Activated naive CD4-positive, alpha-beta T cell treated with anti-CD3 and anti-CD28 coated beads, Interleukin-2, amount 50 U/mL, for 16 hours (primary cell): ENCODE measurements at places on chromosomes 16 and 17.

- DNase-seq, result no peak
These were observed 4.1 kb downstream of the BICDL2 start for GRCh38 chr16:3032624-3033023.

DNA sequence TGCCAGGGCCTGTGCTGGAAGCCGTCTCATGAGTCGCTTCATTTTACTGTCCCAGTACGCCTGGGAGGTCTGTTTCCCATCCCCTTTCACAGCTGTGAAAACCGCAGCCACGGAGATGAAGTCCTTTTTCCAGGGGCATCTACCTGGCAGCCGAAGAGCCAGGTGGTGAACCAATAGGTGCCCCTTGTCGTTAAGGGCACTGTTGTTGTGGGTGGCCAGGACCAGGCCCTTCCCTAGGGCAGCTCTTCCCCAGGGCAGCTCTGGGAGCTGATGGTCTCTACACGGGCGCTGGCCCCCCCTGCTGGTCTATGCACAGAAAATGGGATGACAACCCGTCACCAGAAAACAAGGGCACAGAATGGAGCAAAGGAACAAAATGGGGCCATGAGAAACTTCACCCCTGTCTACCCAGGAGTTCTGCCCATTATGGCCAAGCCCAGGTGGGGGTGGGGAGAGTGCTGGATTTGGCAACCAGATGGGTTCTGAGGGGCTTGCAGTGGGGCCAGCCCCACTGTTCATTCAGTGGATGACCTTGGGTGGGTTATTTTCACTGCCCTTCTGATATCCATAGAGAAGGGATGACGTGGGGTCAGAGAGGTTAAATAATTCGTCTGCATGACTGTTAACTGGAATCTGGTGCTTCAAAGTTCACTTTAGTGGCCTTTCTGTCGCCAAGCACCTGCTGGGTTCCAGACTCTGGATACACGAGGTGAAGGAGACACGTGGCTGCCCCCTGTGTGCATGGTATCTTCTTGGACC lies 11.5 kb downstream of the RMI2 start:
- peak; percentile 54 for DNase-seq

DNA sequence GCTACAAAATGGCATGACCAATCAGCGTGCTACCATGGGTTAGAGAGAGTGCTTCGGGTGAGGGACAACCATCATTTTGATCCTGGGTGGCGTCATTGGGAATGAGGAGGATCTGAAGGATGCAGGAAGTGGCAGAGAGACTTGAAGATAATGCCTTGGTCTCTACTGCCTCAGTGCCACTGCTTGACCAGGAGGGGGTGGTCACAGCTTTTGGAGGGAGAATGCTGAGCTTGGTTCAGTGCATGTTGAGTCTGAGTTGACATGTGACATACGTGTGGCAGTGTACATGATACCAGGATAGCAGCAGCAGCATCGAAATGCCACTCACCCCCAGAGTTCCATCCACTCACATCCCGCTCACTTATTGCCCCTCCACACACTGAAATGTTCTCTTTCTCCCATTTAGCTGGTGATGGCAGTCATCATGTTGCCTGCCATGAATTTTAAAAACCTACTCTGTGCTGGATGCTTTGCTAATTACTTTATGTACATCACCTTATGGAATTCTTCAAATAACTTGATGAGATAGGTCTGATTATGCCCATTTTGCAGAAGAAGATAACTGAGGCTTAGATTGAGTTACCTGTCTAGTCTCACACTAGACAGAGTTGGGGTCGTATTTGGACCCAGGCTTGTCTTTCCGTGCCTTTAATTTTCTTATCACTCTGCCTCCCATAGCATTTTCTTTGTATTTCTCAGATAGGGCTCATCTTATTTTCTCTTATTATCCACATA lies 36.7 kb downstream of the ARSG start:
- DNase-seq, result no peak

DNA sequence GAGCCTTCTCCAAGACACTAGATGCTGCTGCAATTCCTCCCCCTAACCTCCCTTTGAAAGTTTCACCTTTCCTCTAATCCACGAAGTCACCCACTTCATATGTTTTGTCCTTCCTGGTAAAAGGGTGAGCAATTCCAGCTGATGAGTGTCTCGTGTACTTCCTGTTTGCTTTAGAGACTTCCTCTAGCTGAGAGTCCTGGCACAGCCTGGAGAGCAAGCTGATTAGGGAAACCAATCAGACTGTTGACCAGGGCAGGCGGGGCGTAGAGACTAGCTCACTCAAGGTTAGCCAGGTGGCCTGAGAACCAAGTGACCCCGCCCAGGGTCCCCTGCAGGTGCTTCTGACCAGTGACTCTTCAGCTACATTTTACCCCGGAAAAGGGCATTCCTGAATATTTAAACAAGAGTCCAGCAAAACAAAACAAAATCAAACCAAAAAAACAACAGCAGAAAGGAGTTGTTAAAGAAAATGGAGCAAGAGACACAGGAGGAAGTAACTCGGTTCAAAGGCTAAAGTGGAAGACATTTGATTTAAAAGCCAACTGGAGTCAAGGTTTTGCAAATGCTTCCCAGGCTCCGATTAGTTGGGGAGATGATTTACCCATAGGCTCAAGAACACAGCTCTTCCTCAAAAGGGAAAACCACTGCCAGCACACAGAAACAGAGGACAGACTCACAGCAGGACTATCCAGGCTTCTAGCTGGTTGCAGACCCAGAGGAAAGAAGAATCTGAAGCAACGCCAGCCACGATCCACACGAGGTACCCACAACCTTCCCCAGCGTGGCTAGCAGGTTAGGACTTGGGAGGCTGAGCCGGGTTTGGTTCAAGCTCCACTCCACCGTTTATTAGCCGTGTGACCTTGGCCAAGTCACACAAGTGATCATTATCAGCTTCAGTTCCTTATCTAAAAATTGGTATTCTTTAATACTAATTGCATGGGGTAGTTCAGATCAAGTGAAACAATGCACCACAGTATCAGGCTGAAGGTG lies 13.4 kb downstream of the HSPB9 start:
- no peak for DNase-seq

DNA sequence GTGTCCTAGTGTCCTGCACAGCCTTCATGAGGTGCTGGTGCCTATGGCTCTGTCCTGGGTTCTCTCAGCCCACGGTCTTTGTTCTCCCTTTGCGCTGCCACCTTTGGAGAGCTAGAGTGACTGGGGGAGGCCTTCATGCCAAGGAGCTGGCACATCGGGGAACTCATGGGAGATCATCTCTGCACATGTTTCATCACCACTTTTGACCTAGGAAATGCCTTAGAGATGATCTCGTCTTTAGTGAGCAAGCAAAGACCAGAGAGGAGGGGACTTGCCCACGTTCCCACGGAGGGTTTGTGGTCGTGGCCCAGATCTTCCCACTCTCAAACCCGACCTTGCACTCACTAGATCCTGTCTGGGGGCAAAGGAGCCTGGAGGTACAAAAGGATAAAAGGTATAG lies 23.5 kb downstream of the TBX4 start:
- no peak for DNase-seq

- no peak for DNase-seq
These were observed 63.1 kb downstream of the CACNG3 start for GRCh38 chr16:24319126-24319814.

GRCh38 chr17:57881143-57881542 lies 31.3 kb upstream of the MRPS23 start:
- DNase-seq, result no peak

GRCh38 chr16:24999088-24999670 lies 16.0 kb downstream of the ARHGAP17 start:
- no peak for DNase-seq

DNA sequence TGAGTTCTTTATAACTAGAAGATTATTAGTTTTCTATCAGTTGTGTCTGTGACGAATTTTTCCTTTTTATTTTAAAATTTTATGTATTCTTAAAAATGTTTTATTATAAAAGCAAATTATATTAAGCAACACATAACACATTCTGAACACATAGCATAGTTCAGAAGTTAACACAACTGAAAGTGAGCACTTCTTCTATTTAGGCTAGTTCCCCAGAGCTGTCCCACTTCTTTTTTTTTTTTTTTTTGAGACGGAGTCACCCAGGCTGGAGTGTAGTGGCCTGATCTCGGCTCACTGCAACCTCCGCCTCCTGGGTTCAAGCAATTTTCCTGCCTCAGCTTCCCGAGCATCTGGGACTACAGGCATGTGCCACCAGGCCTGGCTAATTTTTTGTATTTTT lies 37.7 kb upstream of the ALDH3A2 start:
- DNase-seq, result no peak

- DNase-seq, result no peak
These were observed 1.3 kb downstream of the SMPD3 start for GRCh38 chr16:68446681-68447652.

DNA sequence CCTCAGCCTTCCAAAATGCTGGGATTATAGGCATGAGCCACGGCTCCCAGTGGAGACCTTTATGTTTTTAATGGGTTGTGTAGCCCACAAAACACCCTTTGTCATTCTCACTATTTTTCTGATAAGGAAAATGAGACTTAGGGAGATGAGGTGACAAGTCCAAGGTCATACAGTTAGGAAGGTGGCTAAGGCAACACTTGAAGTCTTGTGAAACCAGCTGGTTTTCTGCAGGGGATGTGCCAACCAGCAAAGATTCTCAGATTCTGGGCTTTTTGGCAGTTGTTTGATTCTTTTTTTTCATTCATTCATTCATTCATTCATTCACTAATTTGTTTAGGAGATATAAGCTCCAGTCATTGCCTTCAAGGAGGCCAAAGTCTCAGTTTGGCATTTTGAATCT lies 10.0 kb upstream of the PHOSPHO1 start:
- DNase-seq, result no peak

DNA sequence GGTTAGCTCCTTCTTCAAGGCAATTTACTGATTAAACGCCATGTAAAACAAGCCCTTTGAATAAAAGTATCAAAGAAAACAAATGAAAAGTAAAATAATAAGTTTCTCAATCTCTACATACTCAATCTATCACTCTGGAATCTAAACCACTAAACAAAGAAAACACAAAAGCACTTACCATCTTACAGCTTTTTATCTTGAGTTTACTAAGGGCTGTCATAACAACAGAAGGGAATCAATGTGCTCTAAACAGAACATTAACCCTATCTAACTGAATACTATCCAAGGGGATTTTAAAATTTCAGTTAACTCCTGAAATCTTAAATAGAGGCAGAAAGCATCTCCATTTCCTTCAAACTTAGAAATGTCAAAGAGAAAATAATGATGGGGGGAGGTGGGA lies 3.4 kb downstream of the SKA2 start:
- DNase-seq, result no peak

- DNase-seq, result no peak
These were observed 810 bp downstream of the CYGB start for GRCh38 chr17:76536511-76537287.

- no peak for DNase-seq
These were observed 2.8 kb downstream of the TSR3 start for GRCh38 chr16:1348926-1349325.

DNA sequence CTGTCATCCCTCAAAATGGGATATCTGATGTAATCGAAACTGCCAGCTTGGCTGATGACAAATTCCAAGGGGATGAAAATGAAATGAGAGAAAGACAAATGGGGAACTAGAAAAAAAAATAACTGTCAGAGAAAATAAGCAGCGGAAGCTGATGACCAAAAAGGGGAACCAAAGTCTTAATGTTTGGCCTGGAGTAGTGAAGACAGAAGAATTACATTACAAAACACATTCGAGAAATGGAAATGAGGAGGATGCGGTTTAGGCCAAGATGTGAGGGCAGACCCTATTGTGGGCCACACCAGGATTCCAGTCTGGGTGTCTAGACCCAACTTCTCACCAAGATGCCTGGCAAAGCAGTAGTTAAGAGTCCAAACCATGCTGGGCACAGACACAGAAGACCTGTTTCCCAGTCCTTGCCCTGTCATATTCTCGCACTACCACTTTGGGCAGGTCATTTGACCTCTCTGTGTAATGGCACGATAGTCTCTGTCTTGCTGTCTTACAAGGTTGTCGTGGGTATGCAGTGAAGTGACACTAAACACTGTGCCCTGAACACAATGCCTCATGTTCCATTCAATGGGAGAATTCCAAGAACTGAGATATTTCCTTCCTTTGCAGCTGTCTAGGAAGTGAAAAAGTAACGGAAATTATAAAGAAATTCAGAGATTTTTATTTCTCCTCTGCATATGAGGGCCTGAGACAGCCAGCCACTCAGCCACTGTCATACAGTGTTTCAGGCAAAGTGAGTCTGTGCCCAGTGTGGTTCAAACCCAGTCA lies 12.3 kb upstream of the CCL2 start:
- DNase-seq, result no peak

DNA sequence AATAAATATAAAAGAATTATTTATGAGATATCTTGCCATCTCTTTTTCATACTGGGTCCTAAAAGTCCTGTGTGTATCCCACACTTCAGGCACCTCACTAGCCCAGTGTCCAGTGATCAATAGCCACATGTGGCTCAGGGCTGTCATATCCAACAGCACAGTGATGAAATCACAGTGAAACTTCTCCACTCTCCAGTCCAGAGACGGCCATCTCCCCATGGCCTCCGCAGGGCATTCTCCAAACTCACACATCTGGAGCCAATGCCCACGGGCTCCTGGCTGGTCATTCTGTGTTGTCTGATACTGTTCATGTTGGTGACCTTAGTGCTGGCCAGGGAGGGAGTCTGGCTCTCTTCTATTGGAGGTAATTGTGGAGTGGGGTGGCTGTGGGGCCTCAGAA lies 125.2 kb upstream of the SDK2 start:
- no peak for DNase-seq

GRCh38 chr16:261031-261691 lies 14.6 kb downstream of the RGS11 start:
- DNase-seq, result no peak

DNA sequence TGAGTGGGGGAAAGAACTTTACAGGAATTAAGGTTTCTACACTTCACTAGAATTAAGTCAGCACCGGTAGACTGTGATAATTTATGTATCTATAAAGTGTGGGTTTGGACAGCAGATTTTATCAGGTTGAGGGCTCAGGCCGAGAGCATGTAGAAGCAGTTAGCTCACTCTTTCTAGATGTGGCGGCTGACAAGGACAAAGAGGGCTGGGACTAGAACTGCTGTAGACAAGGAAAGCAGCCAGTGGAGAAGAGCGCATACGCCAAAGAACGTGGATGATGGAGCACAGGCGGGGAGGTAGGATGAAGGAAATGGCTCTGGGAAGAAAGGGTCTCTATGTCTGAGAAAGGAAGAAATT lies 504 bp upstream of the GOSR1 start:
- DNase-seq, result no peak

GRCh38 chr17:1953831-1954230 lies 71.3 kb downstream of the RTN4RL1 start:
- no peak for DNase-seq

DNA sequence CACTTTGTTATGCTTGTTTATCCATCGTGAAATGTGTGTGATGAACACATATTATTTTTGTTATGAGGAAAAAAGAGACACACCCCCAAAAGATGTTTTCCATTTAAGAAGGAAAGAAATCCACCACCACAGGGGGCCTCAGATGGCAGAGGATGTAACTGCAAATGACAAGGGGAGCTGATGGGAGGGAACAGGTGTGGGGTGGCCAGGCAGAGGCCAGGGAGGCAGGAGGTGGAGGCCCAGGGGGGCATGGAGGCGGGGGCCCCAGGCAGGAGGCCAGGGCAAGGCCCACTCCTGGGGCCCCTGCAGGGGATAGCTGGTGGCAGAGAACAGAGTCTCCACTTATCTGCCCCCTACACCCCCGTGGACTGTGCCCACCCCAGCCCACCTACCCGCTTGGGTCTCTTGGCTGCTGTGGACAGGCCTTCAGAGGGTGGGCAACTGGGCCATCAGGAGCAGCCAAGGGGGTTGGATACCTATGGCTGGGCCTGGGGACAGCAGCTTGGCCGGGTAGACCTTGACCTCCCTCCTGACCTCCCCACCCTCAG lies 28.0 kb downstream of the PPL start:
- DNase-seq, result no peak

GRCh38 chr17:82320956-82321927 lies 3.8 kb upstream of the CD7 start:
- DNase-seq, result peak; percentile 86
